Stimulated activated CD4-positive, alpha-beta T cell treated with anti-CD3 and anti-CD28 coated beads, Interleukin-12 subunit alpha, Interleukin-12 subunit beta, amount 100 ng/mL, for 48 hours (primary cell): ENCODE measurements at places on chromosomes 5 and 9.

DNA sequence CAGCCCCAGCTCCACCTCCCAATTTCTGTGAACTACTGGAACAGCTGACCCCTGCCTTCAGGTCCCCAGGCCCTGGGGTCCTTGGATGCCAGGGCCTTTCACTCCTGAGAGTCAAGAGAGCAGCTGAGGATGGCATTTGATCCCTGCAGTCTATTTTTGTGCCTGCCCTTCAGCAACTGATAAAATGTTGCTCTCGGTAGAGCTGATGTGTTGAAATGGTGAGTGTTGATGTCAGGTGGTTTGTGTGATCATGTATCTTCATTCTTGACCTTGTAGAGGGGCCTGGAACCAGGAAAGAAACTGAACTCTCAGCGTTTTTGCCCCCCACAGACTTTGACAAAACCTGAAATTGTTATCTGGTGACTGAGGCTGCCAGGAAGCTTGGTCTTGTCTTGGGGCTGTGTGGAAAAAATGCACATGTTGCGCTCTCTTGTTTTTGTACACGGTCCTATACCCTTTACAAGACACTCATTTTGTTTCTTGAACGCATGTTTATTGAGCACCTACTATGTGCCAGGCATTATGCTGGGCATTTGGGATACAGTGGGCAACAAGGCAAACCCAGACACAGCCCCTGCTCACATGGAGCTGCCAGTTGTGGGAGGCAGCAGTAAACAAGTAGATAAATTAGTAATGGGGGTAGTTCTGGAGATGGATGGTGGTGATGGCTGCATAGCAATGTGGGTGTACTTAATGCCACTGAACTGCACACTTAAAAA lies 78.3 kb downstream of the PPARGC1B start:
- no peak for DNase-seq

- DNase-seq = no peak
These were observed 647.8 kb downstream of the CDH9 start for GRCh38 chr5:26390608-26391007.

DNA sequence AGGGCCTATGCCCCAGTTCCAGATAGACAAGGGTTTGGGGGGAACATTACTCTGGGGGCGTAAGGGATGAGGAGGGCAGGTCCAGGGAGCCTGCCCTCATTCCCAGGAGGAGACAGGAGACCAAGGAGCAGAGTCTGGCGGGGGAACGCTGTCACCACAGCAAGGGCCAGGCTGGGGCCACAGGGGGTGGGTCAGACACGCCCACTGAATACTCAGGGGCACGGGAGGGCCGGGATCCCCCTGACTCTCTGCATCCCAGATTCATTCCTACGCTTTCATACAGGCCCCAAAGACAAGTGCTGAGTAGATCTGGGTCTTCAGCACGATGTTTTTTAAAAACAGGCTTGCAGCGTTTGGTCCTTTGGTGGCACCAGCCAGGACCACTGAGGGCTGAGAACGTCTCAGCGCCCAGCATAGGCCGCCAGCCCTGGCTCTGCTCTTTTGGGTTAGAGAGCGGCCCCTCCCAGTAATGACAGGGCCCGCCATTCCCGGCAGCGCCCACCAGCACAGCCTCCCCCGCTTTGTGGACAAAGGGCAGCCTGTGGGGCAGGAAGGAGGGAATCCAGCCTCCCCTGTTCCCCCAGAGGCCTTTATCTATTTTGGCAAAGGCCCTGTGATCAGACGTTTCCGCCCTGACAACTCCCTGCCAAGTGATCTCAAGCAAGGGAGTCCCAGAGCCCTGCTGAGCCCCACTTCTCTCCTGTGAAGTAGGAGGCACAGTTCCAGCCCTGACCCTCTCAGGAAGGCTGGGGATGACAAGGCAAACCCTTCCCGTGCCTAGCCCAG lies 24.9 kb downstream of the NEK6 start:
- DNase-seq = no peak

- no peak for DNase-seq
These were observed 550.1 kb upstream of the ZNF462 start for GRCh38 chr9:106312906-106313305.

GRCh38 chr9:29974197-29974596 lies 2400.9 kb upstream of the C9orf72 start:
- DNase-seq = no peak
